Naive thymus-derived CD4-positive, alpha-beta T cell (primary cell): ENCODE measurements at places on chromosomes 16 and 17.

GRCh38 chr16:66227766-66228530, 138.5 kb upstream of the CDH5 start:
- DNase-seq, result no peak
- no peaks in the 10 kb centered on the region for H3K36me3 ChIP-seq
- H3K4me1 ChIP-seq, result no peaks in the 10 kb centered on the region
- H3K27ac ChIP-seq, result no peak overlapping the region
- no peaks in the 10 kb centered on the region for H3K27me3 ChIP-seq
- H3K4me3 ChIP-seq, result no peak overlapping the region

DNA sequence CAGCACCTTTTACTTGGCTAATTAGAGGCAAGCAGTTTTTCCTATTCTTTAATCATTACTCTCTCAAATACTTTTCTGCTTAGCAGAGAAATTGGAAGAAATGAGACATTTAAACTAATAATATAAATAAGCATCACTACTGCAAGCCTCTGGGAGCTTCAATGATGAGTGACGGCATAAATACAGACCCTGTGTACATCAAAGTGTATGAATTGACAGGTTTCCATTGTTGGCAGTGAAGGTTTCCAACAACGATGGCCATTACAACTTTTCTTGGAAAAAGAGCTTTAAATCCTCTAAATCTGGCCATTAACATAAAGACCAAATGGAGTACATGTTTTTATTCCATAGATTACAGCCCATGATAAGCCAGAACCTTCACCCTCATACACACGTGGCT, 39.4 kb upstream of the CACNG5 start:
- no peaks in the 10 kb centered on the region for H3K4me1 ChIP-seq
- peaks cover 20% of the 10 kb centered on the region for H3K36me3 ChIP-seq
- no peak overlapping the region for H3K4me3 ChIP-seq

DNA sequence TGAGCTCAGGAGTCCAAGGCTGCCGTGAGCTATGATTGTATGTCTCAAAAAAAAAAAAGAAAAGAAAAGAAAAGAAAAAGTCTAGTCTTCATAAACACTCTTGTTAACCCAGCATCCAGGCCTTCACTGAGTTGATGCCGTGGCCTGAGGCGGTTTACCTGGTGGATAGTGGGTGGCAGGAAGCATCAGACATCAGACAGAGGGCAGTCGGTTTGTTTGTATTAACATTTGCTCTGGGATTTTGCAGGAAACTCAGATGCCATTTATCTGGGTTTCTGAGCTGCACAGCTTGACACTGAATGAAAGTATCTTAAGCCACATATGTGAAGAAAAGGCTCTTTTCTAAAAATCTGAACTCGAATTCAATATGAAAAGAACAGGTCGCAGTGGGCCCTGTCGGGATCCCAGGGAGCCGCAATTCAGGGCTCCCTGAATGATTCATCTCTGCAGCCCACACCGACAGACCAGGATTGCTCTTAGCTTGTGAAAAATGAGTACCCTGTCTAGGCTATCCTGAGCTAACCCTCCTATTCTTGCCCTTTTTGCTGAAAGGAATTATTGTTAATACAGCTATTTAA, 1.1 kb upstream of the DBNDD1 start:
- DNase-seq, result no peak
- H3K4me1 ChIP-seq, result peaks cover 31% of the 10 kb centered on the region
- no peak overlapping the region for H3K27ac ChIP-seq
- no peaks in the 10 kb centered on the region for H3K36me3 ChIP-seq

DNA sequence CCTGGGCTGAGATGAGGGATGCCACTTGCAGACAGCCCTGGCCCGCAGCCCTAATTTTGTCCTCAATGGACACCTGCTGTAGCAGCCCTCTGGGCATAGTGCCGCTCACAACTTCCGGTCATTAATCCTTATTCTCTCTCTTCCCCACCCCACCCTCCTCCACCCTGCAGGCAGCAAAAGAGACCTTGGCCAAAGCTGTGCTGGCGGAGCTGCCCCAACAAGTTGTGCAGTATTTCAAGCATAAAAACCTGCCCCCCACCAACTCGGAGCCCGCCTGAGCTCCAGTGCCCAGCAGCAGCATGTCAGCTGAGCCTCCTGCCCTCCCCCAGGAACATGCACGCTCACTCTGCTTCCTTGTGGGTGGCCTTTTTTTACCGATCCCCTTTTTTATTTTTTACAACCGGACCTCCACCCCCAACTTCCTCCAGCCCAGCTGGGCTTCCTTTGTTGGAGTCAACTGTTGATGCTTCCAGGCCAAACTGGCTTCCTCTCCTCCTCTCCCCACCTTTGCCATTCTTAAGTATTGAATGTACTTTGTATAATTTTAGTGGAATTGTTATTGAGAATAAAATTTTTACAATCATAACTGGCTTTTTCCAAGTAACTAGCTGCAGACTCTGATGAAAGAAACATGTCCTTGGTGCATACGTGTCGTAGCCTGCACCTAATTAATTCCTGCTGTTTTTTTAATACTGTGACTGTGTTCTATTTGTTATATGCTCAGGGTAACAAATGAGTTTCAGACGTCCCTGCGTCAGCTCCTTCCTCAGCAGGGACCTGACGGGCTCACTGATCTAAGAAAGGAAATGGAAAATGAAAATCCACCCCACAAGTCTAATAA, 38.2 kb downstream of the PSME3IP1 start:
- DNase-seq, result no peak
- no peaks in the 10 kb centered on the region for H3K36me3 ChIP-seq
- H3K4me1 ChIP-seq, result peaks cover 6% of the 10 kb centered on the region

DNA sequence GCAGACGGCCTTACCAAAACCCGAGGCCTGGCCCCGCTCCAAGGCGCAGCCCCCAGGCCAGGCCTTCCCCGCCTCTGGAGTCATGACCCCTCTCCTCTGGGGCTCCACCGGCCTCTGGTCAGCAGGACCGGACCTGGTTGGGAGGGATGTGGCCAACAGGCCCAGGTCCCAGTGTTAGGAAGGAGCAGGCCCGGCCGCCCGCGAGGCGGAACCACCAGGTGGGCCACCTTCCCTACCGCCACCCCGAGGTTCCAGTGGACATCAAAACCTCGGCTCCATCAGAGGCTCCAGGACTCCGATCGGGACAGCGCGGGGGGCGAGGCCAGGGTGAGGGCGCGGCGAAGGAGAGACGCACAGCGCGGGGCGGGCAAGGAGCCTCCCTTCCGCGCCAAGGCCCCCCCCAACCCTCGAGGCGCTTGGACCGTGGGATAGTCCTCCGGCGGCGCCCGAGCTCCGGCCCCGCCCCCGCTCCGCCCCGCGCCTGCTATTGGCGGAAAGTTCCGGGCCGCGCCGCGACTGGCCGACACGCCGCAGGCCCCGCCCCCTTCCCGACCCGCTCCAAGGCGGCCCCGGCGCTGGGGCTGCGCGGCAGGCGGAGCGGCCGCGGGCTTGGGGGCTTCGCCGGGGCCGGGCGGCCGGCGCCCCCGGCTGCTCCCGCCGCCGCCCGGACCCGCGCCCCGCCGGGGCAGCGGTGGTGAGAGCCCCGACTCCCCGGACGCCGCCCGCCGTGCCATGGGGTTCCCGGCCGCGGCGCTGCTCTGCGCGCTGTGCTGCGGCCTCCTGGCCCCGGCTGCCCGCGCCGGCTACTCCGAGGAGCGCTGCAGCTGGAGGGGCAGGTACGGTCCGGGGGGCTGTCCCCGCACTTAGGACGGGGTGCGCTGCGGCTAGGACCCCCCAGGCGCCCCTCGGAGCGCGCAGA, at the start of gene METRN:
TSS of gene METRN (plus strand) at position 561 of the 919 bp plus-strand sequence. CDS start at position 733, 172 bp downstream.
- peak; percentile 82 for DNase-seq
- no peak within 1 kb of the TSS for H3K27ac ChIP-seq
- peak within 1 kb of the TSS; percentile 30 for H3K4me3 ChIP-seq
- no peaks in the 10 kb centered on the region for H3K27me3 ChIP-seq

GRCh38 chr17:35804658-35805192, 4.6 kb upstream of the TAF15 start:
- H3K27me3 ChIP-seq, result no peaks in the 10 kb centered on the region
- no peaks in the 10 kb centered on the region for H3K36me3 ChIP-seq
- H3K4me1 ChIP-seq, result peaks cover 6% of the 10 kb centered on the region
- no peak overlapping the region for H3K27ac ChIP-seq
- H3K4me3 ChIP-seq, result no peak overlapping the region

- no peak overlapping the region for H3K4me3 ChIP-seq
- no peaks in the 10 kb centered on the region for H3K36me3 ChIP-seq
- H3K27ac ChIP-seq, result no peak overlapping the region
- no peaks in the 10 kb centered on the region for H3K4me1 ChIP-seq
Observed at GRCh38 chr17:4587195-4587594, 2.9 kb downstream of the SMTNL2 start.

GRCh38 chr17:57747221-57748017, 2.3 kb upstream of the CCDC182 start:
- H3K4me3 ChIP-seq, result no peak overlapping the region
- H3K4me1 ChIP-seq, result no peaks in the 10 kb centered on the region
- H3K27ac ChIP-seq, result no peak overlapping the region
- no peaks in the 10 kb centered on the region for H3K27me3 ChIP-seq
- H3K36me3 ChIP-seq, result no peaks in the 10 kb centered on the region
- DNase-seq, result no peak

DNA sequence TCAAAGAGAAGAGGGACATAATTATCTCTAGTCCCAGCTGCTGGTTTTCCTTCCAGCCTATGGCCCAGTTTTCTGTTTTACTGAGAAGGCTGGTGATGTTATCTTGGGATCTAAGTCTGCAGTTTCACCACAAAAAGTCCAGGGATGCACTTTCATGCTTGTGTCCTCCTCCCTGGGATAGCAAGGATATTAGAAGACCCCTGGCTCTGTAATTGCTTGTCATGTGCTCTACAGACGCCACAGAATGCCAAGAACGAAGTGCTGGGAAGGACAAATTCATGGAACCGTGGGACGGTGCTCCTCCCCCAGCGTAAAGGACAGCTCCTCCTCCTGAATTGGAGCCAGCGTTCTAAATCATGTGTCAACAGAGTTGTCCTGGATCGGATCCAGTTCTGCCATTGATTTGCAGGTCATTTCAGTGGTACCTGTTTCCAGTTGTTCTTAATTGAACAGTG, 8.6 kb downstream of the MAPT start:
- no peak overlapping the region for H3K4me3 ChIP-seq
- H3K4me1 ChIP-seq, result no peaks in the 10 kb centered on the region
- H3K27ac ChIP-seq, result no peak overlapping the region
- no peaks in the 10 kb centered on the region for H3K36me3 ChIP-seq
- DNase-seq, result no peak

DNA sequence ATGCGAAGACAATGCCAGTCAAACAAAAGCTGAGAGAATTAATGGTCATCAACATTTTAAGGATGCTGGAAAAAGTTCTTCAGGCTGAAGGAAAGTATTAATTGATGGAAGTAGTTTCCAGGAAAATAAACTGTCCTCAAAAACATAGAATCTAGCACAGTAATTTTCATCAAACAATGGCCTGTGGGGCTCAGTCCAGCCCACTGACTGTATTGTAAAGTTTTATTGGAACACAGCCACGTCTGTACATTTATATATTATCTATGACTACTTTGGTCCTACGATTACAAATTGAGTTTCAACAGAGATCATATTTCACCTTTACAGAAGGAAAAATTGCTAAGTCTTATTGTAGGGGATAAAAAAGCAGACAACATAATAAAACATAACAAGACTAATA, 484.5 kb downstream of the KCNJ2 start:
- H3K4me3 ChIP-seq, result no peak overlapping the region
- H3K27ac ChIP-seq, result no peak overlapping the region
- no peaks in the 10 kb centered on the region for H3K36me3 ChIP-seq
- no peaks in the 10 kb centered on the region for H3K27me3 ChIP-seq
- DNase-seq, result no peak

DNA sequence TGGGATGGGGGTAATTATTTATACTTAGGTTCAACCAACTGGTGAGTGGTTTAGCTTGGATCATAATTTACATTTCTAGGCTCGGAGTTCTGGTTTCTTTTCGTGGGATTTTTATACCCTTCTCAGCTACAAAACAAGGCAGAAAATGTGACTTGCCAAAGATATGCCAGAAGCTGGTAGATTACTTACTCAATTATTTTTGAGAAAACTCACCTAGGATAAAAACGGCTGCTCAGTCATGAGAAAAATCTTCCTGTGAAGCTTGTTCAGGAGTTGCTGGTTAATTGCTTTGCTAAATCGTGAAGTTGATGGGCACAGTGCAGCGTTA, 1.1 kb downstream of the NDEL1 start:
- peak overlapping the region; percentile 100 for H3K27ac ChIP-seq
- DNase-seq, result no peak
- no peaks in the 10 kb centered on the region for H3K36me3 ChIP-seq

GRCh38 chr17:27995554-27995953, 46.9 kb upstream of the NLK start:
- no peak overlapping the region for H3K4me3 ChIP-seq
- H3K27ac ChIP-seq, result no peak overlapping the region
- no peak for DNase-seq

- peak overlapping the region; percentile 32 for H3K4me3 ChIP-seq
- peak overlapping the region; percentile 69 for H3K27ac ChIP-seq
- no peak for DNase-seq
Observed at GRCh38 chr16:4488499-4488967, 12.3 kb downstream of the HMOX2 start.

DNA sequence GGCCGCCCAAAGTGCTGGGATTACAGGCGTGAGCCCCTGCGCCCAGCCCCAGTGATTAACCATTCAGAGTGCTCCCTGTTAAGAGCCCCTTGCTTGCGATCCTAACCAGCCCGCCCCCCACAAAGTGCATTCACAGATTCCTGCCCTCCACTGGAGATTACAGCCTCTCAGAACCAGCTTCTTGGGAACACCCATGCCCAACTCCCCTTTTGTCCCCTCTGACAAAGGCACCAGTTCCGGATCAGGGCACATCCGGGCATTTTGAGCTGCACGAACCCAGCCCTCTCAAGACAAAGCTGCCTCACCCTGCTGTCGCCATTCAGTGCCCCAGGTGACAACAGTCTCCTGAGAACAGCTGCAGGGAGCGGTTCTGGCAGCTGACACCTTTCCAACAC, 848 bp upstream of the KRT19 start:
- peaks cover 3% of the 10 kb centered on the region for H3K27me3 ChIP-seq
- no peaks in the 10 kb centered on the region for H3K36me3 ChIP-seq
- H3K4me1 ChIP-seq, result peaks cover 4% of the 10 kb centered on the region
- no peak for DNase-seq
- no peak overlapping the region for H3K27ac ChIP-seq
- no peak overlapping the region for H3K4me3 ChIP-seq

DNA sequence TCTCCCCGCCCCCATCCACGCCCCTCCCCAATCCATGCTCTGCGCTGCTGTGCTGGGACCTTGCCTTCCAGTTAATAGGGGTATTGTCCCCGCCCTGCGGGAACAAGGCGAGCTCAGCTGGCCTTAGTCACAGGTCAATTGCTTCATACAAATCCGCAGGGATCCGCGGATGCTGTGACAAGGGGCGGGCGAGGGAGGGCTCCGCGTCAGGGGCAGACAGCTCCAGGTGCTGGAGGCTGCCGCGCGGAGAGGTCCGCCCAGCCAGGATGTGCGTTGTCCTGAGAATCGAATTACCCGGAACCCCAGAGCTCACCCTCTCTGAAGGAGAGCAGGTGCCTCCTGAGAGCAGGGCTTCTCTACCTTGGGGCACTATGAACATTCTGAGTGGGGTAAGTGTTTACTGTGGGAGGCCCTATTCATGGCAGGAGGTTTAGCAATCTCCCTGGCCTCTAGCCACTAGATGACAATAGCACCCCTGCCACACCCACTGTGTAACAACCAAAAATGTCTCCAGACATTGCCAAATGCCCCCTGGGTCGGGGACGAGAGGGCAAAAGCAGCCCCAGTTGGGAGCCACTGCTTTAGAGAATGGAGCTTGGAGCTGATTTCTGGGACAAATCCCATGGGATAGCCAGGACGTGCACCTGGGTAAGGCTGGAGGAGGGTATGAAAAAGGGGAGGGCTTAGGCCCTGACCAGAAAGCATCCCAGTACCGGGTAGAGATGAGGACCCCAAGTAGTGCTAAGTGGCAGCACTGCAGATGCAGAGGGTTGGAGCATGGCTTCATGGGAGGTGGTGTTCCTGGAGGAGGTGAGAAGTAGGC, 138.2 kb downstream of the CYLD start:
- no peak overlapping the region for H3K27ac ChIP-seq
- H3K4me3 ChIP-seq, result no peak overlapping the region
- DNase-seq, result no peak
- H3K27me3 ChIP-seq, result no peaks in the 10 kb centered on the region
- H3K36me3 ChIP-seq, result no peaks in the 10 kb centered on the region
- no peaks in the 10 kb centered on the region for H3K4me1 ChIP-seq
